ENCODE measurements at places on chromosomes 7 and 10.

GRCh38 chr7:31873816-31874597 is 187.0 kb downstream of the PPP1R17 start:
- DNase-seq: no peak

GRCh38 chr10:54434782-54435181 is 366.2 kb downstream of the PCDH15 start:
- DNase-seq: no peak

DNA sequence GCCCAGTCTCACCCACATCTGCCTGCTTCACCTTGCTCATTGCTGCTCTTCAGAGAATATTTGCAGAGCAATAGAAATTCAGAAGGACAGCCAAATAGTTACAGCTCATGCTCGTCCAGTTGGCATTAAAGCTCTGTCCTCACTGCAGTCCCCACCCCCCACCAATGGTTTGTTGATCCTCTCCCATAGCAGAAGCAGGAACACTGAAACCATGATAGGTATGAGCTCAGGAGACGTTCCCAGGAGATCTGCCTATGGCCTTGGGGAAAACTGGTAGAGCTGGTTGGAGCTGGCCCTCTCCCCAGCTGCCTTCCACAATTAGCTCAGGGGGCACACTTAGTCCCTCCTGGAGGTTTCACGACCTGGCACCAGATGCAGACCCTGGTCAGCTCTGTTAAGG is 68.6 kb upstream of the KMT2C start:
- no peak for DNase-seq

DNA sequence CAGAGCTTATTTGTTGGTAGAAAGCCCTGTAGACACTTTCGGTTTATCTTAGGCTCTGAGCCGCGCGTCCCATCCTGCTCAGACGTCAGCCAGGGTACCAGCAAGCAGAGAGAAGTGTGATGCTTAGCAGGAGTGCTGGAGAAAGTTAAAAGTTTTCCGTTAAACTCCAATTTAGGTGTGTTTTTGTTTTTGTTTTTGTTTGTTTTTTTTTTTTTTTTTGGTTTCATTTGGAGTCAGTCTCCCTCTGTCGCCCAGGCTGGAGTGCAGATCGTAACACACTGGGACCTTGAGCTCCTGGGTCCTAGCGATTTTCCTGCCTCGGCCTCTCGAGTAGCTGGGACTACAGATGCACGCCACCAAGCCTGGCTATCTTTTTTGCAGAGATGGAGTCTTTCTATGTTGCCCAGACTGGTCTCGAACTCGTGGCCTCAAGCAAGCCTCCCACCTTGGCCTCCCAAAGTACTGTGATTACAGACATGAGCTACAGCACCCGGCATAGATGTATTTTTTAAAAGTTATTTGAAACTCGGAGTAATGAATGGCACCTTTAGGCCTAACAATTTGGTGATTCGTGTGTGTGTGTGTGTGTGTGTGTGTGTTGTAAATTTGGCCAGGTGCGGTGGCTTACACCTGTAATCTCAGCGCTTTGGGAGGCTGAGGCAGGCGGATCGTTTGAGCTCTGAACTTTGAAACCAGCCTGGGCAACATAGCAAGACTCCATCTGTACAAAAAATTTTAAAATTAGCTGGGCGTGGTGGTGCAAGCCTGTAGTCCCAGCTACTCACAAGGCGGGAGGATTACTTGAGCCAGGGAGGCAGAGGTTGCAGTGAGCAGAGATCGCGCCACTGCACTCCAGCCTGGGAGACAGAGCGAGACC is 1.3 kb upstream of the HIP1 start:
- no peak for DNase-seq

- no peak for DNase-seq
Measured at GRCh38 chr10:62095181-62096122, 173.2 kb downstream of the RTKN2 start.

DNA sequence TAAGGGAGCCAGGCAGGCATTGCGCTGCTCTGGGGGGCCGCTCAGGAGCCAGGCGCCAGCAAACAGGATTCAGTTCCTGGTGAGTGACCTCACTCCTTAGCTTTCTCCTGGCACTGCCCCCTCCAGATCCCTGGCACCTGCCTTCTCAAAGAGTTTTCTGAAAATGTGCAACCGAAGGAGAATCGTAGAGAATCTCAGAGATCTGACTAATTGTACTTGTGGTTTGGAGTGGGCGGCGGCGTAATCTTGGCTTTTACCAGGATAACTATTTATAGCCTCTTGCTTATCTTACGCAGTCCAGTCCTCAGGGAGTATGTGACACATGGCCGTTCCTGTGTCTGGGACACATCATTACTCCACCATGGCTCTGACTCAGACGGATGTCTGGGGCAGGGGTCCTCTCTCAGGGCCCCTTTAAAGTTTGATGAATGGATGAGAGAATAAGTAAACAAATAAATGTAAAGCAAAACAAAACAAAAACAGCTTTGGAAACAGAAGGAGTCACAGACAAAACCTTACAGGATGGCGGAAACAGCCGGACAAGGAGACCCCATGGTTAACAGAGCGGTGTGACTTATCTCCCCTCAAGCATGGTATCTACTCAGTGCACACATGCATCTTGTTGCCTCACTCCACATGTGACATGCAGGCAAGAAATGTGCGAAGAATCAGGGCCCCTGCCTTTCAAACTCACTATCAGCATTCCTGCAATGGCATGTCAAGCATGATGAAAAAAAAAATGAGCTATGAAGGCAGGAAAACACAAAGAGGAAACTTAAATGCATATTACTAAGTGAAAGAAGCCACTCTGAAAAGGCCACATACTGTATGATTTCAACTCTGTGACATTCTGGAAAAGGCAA is 99.7 kb downstream of the TNS3 start:
- peak; percentile 50 for DNase-seq

DNA sequence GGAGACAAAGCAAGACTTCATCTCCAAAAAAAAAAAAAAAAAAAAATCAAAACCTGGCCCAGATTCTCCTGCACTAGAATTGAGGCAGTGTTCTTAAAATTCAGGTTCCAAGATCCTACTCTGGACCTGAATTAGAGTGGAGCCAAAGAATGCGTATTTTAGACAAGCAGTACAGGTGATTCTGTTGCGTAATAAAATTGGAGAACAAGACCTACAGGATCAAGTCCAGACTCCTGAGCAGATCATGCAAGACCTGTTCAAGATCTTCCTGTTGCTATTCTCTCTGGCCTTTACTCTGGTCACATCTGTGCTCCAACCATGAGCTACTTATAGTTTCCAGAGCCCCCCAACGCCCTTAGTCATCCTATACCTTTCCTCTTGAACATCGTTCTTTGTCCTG is 51.5 kb upstream of the RSBN1L start:
- no peak for DNase-seq

DNA sequence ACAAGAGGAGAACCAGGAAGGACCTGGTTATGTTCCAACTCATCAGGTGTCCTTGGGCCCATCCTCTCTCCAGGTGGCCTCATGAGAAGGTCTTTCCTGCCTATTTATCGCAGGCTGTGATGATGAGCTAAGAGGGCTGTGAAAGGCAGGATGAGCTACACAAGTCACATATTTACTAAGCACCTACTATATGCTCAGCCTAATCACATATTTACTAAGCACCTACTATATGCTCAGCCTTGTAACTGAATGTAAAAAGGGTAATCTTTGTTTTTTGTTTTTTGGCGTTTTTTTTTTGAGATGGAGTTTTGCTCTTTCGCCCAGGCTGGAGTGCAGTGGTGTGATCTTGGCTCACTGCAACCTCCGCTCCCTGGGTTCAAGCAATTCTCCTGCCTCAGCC is 44.2 kb upstream of the NPFFR1 start:
- DNase-seq: no peak

GRCh38 chr7:138449580-138449979 is 10.5 kb upstream of the TRIM24 start:
- DNase-seq: no peak

- no peak for DNase-seq
Measured at GRCh38 chr10:120995768-120996167, 144.6 kb downstream of the WDR11 start.

DNA sequence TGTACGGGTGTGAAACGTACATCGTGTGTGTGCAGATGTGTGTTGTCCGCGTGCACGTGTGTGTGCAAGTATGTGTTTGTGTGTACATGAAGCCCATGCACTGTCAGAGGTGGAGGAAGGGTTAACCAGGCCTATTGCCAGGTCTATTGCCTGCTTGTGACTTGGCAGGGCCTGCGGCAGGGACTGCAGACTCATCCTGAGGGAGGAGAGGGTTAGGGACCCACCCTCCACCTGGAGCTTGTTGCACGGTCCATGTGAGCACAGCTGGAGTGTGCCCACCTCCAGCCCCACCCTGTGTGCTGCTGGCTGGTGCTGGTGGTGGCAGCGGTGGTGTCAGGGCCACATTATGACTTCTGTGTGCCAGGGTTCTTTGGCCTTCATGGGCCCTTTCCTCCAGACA is 7.1 kb upstream of the AQP1 start:
- no peak for DNase-seq

DNA sequence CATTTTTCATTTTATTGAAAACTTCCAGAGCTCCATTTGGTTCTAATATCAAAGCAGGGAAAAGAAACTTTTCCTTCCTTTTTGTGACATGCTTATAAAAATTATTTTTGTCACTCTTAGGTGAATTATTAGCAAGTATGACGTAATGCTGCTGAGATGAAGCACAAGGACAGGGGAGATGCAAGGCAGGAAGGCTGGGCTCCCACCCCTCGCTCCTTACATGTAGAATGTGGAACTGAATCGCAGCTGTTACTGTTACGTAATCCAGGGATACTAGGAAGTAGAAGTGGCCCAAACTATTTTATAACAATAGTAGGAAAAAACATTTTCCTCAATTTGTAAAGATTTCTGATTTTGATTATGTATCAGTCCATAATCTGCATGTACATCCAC is 17.1 kb upstream of the GTPBP4 start:
- DNase-seq: no peak

DNA sequence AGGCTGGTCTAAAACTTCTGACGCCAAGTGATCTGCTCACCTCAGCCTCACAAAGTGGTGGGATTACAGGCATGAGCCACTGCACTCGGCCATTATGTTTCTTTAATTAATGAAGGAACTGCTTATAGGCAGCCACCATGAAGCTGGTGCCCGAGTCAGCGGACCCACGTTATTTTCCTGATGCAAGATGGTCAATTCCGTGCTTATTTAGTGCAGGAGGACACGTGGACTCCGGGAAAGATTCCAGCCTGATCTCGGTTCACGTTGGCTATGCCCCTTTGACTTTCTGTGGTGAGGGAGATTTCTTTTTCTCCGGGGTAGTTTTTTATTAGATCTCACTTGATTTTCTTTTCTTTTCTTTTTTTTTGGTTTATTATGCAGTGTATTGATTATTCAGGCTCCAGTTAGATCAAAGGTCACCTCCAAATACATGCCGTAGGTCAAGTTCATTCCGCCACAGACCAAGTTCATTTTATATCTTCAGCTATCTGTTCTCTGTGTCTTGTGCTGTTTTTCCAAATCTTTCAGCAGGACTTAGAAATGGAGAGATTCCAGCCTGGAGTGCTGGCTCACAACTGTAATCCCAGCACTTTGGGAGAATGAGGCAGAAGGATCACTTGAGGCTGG is 8.3 kb downstream of the CAMK1D start:
- no peak for DNase-seq

DNA sequence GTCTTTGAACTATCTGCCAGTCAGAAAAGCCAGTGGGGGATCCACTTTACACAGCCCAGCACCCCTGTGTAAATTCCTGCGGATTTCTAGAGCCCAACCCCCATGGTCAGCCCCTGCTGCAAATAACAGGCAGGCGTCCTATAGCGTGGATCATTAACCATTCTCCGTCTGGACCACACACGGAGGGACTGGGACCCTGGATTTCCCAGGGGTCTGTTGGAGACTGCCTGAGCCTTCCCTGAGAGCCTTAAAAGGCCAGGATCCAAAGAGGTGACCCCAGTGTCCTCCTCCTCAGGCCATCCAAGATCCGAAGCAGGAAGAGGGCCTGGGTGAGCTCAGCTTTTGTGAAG is 11.2 kb upstream of the GRID1 start:
- DNase-seq: peak; percentile 4

- no peak for DNase-seq
Measured at GRCh38 chr7:64628721-64629120, 37.2 kb upstream of the ZNF107 start.

DNA sequence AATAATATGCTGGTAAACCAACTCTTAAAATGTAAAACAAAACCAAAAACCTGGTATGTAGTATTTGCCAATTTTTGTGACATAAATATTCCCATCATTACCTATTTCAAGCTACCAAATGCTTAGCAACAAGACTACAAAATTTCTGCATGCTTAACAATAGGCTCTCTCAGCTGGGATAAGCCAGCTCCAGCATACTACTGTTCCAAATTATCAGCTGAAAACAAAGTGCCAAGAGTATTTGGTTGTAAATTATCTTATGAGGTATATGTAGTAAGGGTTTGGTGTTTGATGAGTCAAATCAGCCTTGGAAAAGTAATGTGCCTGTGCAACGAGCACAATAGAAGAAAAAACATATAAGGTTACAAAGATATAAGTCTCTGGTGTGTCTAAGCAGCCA is 263.2 kb downstream of the HGF start:
- no peak for DNase-seq

- no peak for DNase-seq
Measured at GRCh38 chr7:137946011-137946410, 55.9 kb downstream of the CREB3L2 start.

- DNase-seq: no peak
Measured at GRCh38 chr7:106050002-106050745, 61.9 kb downstream of the SYPL1 start.

GRCh38 chr10:89245802-89246201 is 5.8 kb downstream of the LIPA start:
- DNase-seq: no peak

GRCh38 chr10:23046027-23046426 is 49.4 kb upstream of the MSRB2 start:
- DNase-seq: no peak

- peak; percentile 67 for DNase-seq
Measured at GRCh38 chr7:15936991-15937390, 250.5 kb upstream of the MEOX2 start.

DNA sequence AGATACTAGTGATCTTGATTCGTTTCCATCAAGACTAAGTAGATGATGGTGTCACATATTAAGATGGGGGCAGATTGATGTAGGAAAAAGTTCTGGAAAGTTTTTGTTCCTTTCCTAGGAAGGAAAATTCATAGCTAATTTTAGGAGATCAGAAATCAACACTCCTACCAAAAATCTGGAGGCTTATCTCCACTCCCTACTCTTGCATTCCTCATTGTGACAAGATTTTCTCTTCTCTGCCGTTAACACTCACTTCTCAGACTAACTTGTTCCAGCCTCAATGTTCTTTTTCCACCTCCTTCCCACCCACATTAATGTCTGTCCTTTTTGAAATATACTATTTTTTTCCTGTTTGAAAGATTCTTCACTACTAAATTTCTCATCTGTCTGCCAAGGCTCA is 851.9 kb upstream of the GHITM start:
- no peak for DNase-seq

Measured in femur (tissue), 1 donor.